Femur (tissue), 1 donor: ENCODE measurements at places on chromosomes 6 and 20.

GRCh38 chr6:123415844-123416468 lies 220.8 kb downstream of the TRDN start:
- peak; percentile 45 for DNase-seq

GRCh38 chr20:37526238-37526838 lies 1.3 kb downstream of the BLCAP start:
- DNase-seq: peak; percentile 36

- no peak for DNase-seq
Measured at GRCh38 chr6:86848986-86849385, 88.3 kb upstream of the HTR1E start.

- no peak for DNase-seq
Measured at GRCh38 chr6:81865712-81866111, 113.2 kb upstream of the TENT5A start.

DNA sequence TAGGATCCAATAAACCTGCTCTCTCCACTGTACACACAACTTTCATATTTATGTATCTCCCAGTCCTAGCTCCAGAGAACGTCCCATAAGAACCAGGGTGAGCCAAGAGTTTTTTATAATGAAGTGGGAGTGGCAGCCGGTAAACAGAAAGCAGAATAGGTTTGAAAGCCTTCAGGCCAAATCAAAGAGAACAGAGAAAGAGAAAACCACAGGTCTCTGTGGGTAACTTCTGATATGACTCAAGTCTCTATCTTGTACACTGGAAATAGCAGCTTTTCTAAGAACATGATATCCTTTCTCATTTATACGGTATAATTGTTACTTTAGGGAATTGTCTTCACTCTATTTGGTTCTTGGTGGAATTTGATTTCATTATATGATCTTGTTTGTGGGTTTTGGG lies 273.6 kb downstream of the PACRG start:
- DNase-seq: no peak
